ENCODE measurements at places on chromosomes 5 and 9.

DNA sequence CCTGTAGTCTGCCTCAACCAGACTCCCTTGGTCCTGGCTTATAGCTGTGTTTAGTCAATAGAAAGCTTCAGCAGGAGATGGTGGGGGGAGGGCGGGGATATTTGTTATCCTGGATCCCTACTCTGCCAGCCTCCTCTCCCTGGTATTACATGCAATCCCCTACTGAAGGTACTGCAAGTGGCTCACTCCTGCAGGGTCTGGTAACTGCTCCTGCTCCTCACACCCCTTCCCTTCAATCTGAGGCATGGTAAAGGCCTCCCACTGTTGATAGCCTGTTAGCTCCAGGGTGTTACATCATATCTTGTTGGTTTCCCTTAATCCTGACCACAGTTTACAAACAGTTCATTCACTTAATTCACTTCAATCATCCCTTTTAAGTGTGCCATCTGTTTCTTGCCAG is 137.5 kb downstream of the AP3B1 start:
- no peak for DNase-seq

- DNase-seq, result no peak
Observed at GRCh38 chr5:135333732-135334515, 65.1 kb downstream of the MACROH2A1 start.

DNA sequence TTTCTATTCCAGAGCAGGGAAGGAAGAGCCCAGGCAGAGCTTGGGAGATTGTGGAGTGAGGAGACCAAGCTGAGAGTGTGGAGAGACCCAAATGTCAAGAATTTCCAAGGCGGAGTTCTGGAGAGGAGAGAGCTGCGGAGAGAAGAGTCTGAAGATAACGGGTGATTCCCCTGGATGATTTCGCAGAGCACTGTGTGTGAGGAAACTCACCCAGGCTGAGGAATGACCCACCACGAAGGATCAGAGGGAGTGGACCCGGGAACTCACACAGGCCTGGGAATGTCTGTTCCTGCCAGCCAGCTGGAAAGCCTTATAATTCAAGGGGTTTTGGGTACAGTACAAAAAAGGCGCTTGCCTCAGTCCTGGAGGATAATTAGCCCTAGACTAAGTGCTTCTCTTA is 94.2 kb downstream of the WNK2 start:
- no peak for DNase-seq

DNA sequence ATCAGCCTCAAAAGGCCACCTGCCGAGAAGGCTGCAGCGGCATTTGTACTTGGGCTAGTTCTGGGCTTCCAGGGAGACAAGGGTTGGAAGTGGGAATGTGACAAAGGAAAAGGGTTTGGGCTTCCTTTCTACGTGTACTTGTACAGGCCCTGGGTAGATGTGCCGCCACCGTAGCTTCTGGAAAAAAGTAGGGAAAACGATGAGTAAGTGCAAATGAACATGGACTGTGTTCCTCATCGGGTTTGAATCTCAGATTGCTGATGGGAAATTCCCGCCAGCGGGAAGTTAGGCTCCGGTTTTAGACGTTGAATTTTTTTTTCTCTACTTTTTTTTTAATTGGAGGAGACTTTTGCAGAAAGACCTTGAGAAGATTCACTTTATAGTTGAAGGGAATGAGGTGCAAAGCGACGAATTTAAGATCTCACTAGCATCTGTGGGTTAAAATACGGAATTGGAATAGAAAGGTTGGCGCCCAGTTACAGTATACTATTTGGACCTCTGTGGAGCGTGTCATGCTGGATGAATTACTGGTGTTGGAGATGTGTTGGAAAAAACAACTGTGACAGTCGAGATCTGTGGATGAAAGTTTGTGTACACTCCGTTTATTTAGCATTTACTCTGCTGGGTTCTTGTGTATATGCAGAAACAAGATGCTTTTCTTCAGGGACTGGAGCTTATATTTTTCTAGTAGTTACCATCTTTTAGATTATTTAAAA is 1.2 kb downstream of the G3BP1 start:
- no peak for DNase-seq

DNA sequence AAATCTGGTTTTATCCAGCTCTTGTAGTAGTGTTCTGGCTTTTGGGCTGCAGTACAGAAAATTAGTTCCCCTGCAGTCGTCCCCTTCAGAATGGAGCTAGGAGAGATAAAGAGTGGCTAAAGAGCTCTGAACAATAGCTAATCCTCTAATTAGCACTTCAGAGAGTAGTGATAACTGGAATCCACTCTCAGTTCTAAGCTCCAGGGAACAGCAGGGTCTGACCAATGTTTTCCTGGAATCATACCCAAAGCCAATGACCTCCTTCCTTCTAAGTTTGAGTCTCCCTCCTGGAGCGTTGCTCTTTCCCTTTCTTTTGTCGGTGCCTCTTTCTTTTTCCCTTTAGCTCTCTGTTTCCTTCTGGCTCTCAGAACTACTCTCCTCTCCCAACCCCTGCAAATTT is 47.4 kb downstream of the MFAP3 start:
- DNase-seq, result peak; percentile 12

GRCh38 chr5:124262991-124263571 is 483.4 kb downstream of the ZNF608 start:
- DNase-seq, result peak; percentile 2

GRCh38 chr5:17222664-17223063 is 5.2 kb downstream of the BASP1 start:
- no peak for DNase-seq

- DNase-seq, result peak; percentile 71
Observed at GRCh38 chr9:11319538-11319937, 706.7 kb upstream of the PTPRD start.

GRCh38 chr5:149219584-149219983 is 52.1 kb upstream of the AFAP1L1 start:
- DNase-seq, result no peak

- peak; percentile 22 for DNase-seq
Observed at GRCh38 chr5:179819296-179820126, 1.2 kb upstream of the SQSTM1 start.

GRCh38 chr5:69416699-69417098 is 1.8 kb downstream of the MARVELD2 start:
- no peak for DNase-seq

- DNase-seq, result no peak
Observed at GRCh38 chr5:160152901-160153300, 33.7 kb upstream of the PWWP2A start.

GRCh38 chr9:1879501-1879900 is 135.6 kb upstream of the SMARCA2 start:
- no peak for DNase-seq

- DNase-seq, result no peak
Observed at GRCh38 chr5:154309805-154310204, 119.3 kb downstream of the GALNT10 start.

GRCh38 chr5:37088009-37088408 is 161.2 kb downstream of the CPLANE1 start:
- DNase-seq, result no peak

GRCh38 chr5:112245656-112246055 is 173.4 kb downstream of the EPB41L4A start:
- DNase-seq, result no peak

- DNase-seq, result no peak
Observed at GRCh38 chr5:53733853-53734252, 173.4 kb downstream of the NDUFS4 start.

DNA sequence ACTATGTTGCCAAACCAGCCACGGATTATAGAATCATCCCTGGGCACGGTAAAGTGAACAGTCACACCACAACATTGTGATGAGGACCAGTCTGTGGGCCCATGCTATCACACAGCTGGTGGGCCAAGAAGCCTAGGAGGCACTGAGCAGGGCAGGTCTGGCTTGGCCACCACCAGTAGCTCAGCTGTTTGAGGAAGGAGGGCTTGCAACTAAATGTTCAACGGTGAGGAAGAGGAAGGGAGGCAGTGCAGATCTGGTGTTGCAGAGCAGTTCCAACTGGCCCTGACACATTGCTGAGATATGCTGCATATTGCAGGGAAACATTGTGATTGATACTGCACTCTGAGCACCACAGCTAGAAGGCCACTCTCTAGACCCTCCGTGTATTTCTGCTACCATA is 77.9 kb upstream of the ATG10 start:
- DNase-seq, result no peak

DNA sequence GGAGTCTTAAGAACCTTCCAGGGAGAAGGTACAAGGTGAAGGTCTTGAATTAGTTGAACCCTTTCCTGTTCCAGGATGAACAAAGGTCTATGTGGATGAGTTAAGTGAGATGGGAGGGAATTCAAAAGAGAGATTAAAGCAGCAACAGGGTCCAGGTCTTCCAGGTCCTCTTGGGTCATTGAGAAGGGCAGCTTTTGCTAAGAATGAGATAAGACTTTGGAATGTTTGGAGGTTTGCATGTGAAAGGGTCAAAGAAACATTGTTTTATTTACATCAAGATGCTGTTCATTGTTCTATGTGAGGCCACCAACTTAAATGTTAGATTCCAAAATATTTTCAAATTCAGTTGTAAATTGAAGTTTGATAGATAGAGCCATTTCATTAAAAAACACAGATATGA is 463.9 kb downstream of the ANXA1 start:
- no peak for DNase-seq

DNA sequence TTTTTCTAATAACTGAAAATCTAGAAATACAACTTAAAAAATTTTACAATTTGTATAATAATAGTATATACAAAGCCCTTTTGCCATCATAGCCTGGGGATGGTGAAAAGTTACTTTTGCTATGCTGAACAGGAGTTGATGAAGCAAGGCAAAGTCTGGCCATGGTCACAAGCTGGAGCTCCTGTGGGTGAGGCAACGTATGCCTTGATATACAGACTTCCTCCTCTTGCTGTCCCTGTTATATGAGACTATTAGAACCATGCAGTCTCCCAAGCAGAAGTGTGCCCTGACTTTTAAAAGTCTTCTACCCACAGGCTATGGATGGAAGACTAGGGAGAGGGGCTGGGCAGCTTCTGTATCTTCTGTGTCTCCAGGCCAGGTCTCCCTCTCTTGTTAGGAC is 15.7 kb downstream of the FAM151B start:
- no peak for DNase-seq

DNA sequence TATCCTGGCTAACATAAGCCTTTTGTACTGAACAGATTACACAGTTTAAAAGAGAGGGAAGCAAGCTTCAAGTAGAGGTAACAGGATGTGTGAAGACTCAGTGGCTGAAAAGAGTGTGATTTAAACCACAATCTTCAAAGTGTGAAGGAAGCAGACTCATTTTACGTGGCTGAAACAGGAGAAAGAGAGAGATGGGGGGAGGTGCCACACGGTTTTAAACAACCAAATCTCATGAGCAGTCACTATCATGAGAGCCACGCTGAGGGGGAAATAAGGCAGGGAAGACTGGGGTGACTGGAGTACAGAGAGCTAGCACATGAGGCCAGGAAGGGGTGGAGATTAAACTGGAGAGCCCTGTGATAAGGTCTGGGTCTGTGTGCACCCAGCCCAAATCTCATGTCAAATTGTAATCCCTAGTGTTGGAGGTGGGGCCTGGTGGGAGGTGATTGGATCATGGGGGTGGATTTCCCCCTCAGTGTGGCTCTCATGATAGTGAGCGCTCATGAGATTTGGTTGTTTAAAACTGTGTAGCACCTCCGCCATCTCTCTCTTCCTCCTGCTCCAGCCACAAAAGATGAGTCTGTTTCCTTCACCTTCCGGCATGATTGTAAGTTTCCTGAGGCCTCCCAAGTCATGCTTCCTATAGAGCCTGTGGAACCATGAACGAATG is 318.6 kb upstream of the CD180 start:
- DNase-seq, result no peak

DNA sequence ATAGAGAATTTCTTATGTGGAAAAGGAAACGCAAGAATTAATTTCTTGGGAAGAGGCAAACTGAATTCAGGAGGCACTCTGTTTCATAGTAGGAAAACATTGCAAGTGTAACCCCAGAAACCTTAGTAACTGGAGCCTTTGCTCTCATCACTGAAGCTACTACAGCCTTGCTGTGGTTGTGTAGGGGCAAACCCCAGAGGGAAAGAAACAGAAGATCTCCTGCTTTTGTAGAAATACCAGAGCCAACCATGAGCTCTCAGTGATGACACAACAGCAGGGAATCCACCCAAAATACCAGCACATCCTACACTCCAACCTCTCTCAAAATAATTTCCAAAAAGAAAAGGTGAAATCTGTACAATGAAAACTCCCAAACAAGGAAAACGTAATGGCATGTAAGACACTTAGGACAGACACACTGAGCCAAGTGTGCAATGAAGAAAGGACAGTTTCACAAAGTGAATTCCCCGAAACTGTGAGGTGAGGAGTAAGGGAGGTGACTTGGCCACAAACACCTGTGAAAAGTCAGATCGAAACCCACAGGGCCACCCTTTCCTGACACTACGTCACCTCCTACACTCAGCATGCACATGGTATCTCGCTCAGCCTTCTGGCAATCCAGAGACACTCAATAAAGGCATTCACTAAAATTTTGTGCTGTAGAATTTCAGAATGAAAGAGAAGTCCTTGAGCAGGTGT is 8.5 kb upstream of the ACSL6 start:
- DNase-seq, result no peak

DNA sequence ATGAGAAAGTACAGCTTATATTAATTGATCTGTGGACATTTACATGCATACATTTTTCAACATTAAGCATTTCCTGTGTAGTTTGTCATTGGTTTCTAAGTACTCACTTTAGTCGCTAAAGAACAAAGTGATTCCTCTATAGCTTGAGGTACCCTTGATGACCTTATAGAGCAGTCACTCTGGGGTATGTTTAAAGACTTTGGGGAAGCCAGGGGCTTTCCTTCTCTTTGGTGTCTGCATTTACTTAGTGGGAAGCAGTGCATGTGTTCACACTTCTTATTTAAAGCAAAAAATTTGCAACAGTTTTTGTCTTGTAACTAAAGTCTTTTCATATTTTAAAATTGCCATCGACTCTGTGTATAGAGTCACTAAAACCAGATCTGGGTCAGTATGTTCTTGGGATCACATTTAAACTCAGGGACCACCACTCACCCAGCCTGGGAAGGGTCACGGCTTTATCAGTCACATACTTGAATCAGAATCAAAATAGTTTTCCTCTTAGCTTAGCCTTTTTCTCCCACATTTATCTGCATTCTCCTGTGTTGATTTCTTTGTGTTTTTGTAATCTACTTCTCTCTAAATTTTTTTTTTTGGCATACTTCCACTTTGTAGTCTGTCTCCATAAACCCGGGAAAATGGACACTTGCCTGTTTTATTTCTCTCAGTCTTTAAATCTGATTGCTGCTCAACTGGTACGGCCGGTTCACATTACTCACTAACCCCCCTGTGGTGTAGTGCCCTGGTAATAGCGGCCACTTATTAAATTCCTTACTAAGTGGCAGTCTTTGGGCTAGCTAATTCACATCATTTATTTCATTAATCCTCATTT is 143.9 kb upstream of the FBN2 start:
- no peak for DNase-seq

GRCh38 chr5:11494340-11494739 is 409.9 kb downstream of the CTNND2 start:
- DNase-seq, result no peak

- DNase-seq, result no peak
Observed at GRCh38 chr9:134872482-134873231, 8.0 kb upstream of the FCN2 start.

- DNase-seq, result peak; percentile 75
Observed at GRCh38 chr5:160289721-160290120, 22.6 kb downstream of the CCNJL start.

Measured in NCI-H1105 treated with DMSO at 0.1 percent for 48 hours (cell line).